ENCODE measurements at places on chromosomes 5 and 9.

GRCh38 chr5:168015506-168015905, 275.9 kb upstream of the WWC1 start:
- no peak for DNase-seq

DNA sequence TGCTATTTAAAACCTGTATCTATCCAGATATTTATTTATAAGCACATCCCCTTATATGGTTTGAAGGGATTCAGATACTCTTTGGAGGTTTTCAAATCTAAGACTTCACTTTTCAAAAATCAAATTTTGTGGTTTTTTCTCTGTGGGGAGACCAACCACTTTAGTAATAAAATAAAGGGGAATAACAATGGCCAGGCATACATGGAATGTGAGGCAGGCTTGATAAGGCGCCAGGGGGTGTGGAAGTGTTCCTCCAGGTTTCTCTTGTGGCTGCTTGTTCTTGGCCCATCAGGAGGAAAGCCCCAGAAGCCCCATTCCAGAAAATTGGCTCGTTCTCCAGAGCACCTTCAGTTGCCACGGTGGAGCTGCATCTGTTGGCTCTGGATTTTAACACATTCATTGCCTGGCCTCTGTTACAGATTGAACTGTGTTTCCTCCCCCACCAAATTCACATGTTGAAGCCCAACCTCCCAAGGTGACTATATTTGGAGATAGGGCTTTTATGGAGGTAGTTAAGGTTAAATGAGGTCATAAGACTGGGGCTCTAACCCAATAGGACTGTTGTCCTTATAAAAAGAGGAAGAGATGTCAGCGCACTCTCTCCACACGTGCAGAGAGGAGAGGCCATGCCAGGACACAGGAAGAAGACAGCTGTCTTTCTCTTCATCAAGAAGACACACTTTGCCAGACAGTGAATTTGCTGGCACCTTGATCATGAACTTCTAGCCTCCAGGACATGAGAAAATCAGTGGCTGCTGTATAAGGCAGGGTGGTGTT, 195.9 kb downstream of the TMEM38B start:
- DNase-seq = no peak

DNA sequence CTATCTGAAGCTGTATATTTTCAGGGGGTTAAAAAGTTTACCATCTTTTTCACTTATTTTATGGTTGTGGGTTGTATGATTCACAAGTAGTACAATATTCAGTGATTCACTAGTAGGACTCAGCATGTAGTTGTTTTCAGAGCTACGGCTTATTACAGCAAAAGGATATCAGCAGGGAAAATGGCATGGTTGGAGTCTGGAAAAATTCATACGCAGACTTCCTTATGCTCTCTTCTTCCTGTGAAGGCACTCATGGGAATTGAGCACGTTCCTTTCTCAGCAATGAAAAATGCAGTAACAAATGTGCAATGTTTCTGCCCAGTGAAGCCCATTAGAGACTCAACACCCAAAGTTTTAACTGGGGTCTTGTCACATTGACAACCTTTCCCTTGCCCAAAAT, 250.5 kb downstream of the KCNN2 start:
- DNase-seq = no peak

- DNase-seq = no peak
Observed at GRCh38 chr5:172771439-172772111, 580 bp upstream of the DUSP1 start.

- DNase-seq = no peak
Observed at GRCh38 chr5:162091336-162091735, 23.8 kb downstream of the GABRG2 start.

- no peak for DNase-seq
Observed at GRCh38 chr5:42908086-42908485, 96.4 kb upstream of the SELENOP start.

GRCh38 chr9:89022001-89022759, 30.9 kb downstream of the S1PR3 start:
- DNase-seq = no peak

DNA sequence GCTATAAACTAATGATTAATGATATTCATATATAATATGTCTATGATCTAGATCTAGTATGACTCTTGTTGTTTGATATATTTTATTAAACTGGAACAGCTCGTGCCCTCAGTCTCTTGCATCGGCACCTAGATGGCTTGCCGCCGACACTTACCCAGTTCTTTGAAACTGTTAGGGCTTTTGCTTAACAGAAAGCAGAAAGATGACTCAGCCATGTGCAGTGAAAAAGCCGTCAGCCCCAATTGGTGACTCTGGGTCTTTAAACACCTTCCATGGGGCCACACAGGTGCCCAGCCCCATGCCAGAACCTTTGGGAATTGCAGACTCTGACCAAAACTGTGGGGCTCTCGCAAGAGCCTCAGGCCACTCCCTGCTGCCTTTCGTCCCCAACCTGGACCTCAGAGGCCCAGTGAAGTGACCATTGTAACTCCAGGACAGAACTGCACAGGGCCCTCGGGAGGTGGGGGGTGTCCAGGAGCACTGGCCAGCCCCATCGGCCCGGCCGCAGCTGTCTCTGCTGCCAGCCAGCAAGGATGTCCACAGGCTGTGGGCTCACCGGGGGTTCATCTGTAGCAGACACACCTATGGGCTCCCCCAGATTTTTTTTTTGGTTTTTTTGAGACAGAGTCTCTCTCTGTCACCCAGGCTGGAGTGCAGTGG, 7.8 kb downstream of the LCN10 start:
- no peak for DNase-seq

GRCh38 chr9:101970609-101971008, 232.2 kb upstream of the GRIN3A start:
- DNase-seq = no peak

DNA sequence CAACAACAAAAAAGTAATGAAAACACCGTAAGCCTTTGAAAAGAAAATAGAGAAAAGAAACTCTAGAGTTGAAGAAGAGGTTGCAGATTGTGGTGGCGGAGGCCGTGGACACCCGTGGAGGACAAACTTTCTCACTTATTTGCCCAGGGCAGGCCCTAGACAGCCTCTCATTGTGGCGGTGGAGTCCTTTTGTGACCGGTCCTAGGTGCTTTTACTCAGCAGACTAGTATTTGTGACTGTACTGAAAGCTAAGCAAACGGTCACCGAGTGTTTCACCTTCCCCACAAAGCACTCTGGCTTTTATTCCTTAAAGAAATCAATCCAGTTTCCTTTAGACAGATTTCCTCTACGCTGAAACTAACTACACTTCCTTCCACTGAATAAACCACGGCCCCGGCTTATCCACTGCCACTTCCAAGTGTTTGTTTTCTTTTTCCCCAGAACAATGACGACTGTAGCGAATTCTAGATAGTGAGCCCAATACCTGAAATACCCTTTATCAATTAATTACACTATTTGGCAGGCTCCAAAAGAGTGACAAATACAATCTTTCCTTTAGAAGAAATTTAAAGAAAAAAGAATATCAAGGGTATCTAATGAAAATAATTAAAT, 210.2 kb upstream of the TARS1 start:
- DNase-seq = no peak

- no peak for DNase-seq
Observed at GRCh38 chr5:167786871-167787578, 504.4 kb upstream of the WWC1 start.
